ENCODE measurements at places on chromosomes 11 and 22.

- no peak for DNase-seq
Measured at GRCh38 chr22:38012604-38013072, 28.3 kb upstream of the SOX10 start.

GRCh38 chr11:2685566-2686359, 14.0 kb downstream of the KCNQ1OT1 start:
- no peak for DNase-seq

GRCh38 chr11:129086976-129087375, 105.1 kb downstream of the ARHGAP32 start:
- no peak for DNase-seq

DNA sequence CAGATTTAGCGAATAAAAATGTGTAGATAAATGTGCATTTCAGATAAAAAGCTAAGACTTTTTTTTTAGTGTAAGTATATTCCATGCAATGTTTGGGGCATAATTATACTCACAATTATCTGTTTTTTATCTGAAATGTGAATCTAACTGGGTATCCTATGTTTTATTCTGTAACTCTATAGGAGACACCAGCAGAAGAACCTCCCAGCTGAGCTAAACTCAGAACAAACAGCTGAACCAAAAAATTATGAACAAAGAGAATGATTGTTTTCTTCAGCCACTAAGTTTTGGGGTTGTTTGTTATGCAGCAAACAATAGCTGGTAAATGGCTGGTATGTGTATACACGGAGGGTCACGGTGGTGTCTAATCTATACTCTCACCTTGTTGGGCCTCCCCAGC, 42.9 kb downstream of the FBXO7 start:
- DNase-seq = no peak

GRCh38 chr11:78567209-78567608, 7.5 kb downstream of the NARS2 start:
- DNase-seq = no peak

DNA sequence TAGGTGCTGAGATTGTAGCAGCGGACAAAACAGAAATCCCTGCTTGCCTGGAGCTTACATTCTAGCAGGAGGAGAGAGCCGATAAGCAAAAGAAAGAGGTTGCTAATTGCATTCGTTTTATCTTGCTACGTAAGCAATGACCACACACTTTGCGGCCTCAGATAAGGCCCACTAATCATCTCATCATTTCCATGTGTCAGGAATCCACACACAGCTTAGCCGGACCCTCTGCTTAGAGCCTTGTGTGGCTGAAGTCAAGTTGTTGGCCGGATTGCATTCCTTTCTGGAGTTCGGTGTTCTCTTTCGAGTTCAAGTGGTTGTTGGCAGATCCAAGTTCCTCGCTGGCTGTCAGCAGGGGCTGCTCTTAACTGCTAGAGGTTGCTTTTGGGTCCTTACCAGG, 101.6 kb downstream of the CHST1 start:
- no peak for DNase-seq

DNA sequence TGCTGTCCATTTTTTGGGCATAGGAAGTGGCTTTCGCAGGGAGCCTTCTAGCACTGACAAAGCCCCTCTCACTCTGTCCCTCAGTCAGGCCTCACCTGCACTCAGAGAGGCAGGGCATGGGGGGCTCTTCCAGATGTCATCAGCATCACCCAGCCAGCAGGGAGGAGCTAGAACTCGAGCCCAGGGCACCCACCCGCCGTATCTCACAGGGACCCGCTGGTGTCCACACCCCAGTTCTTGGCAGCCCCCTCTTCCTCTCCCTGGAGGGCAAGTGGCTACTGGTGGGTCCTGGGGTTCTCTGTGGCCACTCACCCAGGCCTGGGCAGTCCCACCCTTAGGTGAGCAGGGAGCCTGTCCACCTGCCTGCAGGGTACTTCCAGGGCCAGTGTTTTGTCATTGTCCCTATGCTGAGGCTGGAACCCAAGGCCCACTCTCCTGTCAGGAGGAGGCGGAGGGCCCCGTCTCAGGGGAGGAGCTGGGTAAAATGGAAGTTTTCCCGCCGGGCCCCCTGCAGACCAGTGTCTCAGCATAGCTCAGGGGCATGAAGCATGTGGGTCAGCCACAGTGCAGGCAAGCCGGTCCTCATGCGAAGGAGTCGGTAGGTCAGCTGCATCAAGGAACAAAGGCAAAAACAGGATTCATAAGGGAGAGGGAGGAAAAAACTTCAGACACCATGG, 21.8 kb downstream of the MYO7A start:
- no peak for DNase-seq

GRCh38 chr22:21599053-21599893, 30.5 kb downstream of the YDJC start:
- DNase-seq = no peak

- no peak for DNase-seq
Measured at GRCh38 chr22:38294193-38294592, 21.4 kb upstream of the TMEM184B start.

DNA sequence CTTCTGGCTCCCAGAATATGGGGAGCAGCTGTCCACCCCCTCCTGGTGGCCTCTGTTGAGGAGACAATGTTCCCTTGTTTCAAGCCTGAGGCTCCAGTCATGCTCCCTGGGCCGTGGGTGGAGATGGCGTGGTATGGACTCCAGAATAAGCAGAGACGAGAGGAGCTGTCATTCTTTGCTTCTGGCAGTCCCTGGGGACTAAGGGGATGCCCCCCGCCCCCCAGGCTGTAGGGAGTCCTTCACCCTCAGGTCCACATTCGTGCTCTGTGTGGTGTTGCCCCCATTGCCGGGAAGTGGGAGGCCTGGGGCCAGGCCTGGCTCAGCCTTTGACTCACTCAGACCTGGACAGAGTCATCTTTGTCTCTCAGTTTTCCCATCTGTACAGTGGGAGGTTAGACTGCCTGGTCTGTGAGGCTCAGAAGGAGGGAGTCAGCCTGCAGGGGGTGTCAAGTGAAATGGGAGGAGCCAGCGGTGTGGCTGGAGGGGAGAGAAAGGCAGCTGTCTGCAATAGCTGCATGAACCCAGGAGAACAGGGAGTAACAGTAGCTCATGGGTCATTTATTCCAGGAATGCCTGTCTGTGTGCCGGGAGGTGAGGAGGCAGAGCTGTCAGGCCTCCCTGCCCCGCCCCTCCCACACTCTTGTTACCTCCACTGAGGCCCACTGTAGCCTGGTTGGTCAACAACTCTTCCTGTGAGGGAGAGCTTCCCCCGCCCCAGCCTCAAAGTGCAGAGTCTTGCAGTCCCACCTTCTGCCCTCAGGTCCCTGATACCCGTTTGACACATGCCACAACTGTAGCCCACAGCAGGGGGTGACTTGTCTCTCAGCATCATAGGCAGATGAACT, 6.3 kb downstream of the ARHGEF17 start:
- no peak for DNase-seq

- no peak for DNase-seq
Measured at GRCh38 chr11:24181395-24182047, 315.3 kb upstream of the LUZP2 start.

DNA sequence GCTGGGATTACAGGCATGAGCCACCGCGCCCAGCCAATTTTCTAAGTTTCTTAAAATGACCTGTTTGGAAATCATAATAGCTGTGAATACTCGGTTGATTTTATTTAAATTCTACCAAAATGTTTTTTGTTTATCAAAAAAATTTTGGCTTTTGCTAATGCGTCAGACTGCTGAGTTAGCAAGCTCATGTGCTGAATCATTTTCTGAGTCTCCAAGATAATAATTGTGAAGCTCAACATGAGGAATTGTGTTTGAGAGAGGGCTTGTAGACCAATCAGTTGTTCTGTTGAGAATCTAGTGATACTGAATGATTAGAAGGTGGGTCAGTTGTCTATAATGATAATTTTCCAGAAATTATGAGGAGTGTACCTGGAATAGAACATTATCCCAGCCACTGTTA, 15.9 kb downstream of the RNF214 start:
- DNase-seq = no peak

DNA sequence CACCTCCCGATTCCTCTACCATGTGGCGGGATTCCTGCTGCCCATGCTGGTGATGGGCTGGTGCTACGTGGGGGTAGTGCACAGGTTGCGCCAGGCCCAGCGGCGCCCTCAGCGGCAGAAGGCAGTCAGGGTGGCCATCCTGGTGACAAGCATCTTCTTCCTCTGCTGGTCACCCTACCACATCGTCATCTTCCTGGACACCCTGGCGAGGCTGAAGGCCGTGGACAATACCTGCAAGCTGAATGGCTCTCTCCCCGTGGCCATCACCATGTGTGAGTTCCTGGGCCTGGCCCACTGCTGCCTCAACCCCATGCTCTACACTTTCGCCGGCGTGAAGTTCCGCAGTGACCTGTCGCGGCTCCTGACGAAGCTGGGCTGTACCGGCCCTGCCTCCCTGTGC, 10.5 kb downstream of the CXCR5 start:
- DNase-seq = no peak

DNA sequence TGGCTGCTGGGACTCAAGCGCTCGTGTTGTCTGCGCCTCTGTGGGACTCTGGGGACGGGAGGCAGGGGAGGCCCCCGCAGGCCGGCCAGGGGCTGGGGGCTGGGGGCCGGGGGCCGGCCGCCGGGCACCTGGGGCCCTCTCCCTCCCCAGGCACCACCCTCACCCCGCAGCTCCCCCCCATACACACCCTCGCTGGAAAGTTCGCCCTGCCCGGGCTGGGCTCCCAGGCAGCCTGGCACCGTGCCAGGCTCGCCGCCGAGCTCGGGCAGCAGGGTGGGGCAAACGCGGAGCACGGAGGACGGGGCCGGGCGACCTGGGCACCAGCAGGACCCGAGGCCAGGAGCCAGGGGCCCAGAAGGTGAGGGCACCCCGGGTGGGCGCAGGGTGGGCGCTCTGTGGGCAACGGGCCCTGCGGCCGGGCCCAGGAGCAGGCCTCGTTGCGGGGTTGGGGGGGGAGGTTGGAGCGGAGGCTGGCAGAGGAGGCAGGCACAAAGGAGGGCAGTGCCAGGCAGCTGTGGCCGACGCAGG, 76.7 kb upstream of the WNT7B start:
- DNase-seq = peak; percentile 37

GRCh38 chr11:74909812-74910211, 39.1 kb downstream of the XRRA1 start:
- DNase-seq = no peak

- DNase-seq = no peak
Measured at GRCh38 chr11:697811-698311, 2.2 kb downstream of the TMEM80 start.

DNA sequence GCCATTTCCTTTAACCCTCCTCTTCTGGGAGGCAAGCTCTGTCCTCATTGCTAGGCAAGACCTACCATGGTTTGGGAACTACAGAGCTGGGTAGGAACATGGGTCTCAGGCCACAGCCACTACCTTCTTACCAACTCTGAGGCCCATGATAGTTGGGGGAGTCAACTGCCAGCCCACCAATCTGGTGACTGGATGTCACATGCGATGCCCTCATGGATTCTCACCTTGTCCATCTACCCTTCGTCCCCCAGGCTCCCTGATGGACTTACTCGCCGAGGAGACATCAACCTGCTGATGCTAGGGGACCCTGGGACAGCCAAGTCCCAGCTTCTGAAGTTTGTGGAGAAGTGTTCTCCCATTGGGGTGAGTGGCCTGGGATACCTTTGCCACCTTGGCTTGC, 13.7 kb downstream of the MCM5 start:
- DNase-seq = no peak

DNA sequence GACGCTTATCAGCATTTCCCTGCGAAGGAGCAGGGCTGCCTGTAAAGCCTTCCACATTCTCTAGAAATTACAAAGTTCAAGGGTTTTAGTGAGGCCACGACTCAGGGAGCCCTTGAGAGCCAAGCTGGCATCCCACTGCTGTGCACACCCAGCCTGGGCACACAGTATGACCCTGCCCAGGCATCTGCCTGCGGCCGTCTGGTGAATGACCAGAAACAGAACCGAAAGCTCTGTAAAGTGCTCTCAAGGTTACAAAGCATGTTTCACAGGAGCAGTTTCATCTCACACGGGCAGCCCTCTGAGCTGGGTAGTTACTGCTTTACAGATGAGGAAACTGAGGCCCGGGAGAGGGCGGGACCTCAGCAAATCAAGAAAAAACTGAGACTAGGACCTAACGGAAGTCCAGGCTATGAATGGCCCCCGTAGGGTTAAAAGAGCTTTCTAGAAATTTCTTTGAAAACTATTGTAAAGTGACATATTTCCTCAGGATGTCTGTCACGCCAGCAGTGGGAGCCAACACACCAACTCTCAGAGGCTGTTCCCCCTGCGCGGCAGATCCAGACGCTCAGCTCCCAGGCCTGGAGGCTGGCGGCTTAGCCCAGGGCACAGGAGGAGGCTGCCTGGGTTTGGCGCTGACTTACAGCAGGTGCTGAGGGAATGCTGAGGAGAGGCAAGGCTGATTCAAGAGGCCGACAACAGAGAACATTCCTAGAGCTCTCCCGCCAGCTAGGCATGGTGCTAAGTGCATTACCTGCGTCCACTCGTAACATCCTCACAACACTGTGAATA, 7.7 kb upstream of the TCF20 start:
- no peak for DNase-seq

GRCh38 chr22:46574993-46575910, 37.8 kb upstream of the CELSR1 start:
- no peak for DNase-seq

GRCh38 chr11:124874571-124875255, 9.5 kb downstream of the ROBO3 start:
- no peak for DNase-seq

DNA sequence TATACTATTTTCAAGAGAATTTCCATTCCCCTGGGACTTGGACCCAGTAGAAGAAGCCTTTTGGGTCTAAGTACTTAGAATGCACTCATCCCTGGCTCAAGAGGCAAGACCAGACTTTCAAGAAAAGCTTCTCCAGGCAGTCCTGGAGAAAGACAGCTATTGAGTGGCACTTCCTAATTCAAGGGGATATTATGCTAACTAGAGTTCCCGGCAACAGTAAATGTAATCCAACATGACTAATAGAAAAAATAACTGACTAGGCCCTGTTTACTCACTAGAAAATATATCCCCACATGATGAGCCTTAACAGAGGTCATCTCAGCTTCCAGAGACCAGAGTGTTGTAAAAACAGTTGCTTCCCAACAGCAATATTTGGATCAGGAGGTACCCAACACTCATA, 47.2 kb upstream of the AKIP1 start:
- DNase-seq = no peak

GRCh38 chr11:33987975-33988580, 63.5 kb upstream of the CAPRIN1 start:
- DNase-seq = peak; percentile 55

- DNase-seq = no peak
Measured at GRCh38 chr22:47795477-47796127, 1033.2 kb downstream of the TBC1D22A start.

GRCh38 chr22:21826204-21826603, 41.2 kb downstream of the MAPK1 start:
- no peak for DNase-seq

Measured in activated CD4-positive, alpha-beta T cell treated with anti-CD3 and anti-CD28 coated beads for 1 hour (primary cell).